Sciatic nerve (tissue), 2 donors: ENCODE measurements at places on chromosomes 4 and X.

GRCh38 chr4:153021276-153021675, 85.2 kb downstream of the FHDC1 start:
- no peak for DNase-seq

GRCh38 chr4:127781300-127782024, 660 bp upstream of the HSPA4L start:
- DNase-seq = peak; percentile 56

GRCh38 chr4:174549721-174550120, 27.4 kb upstream of the HPGD start:
- DNase-seq = no peak

DNA sequence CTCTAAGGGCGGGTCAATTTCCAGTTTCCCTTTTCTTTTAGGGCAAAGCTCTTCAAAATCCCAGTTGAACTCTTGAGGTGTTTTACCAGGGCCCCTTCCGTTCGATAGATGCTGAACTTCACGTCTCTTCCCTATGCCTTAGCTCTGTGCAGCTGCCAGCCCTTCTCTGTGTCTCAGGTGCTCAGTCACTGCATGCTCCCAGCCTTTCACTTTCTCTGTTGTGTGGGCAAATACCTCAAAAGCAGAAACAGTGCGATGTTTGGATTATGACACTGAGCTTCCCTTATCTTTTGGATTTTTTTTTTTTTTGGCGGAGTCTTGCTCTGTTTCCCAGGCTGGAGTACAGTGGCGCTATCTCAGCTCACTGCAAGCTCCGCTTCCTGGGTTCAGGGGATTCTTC, 108.5 kb downstream of the CLDN22 start:
- DNase-seq = no peak

GRCh38 chrX:96841325-96841724, 42.4 kb upstream of the RPA4 start:
- no peak for DNase-seq

- no peak for DNase-seq
Observed at GRCh38 chr4:126776361-126776760, 856.4 kb upstream of the INTU start.

DNA sequence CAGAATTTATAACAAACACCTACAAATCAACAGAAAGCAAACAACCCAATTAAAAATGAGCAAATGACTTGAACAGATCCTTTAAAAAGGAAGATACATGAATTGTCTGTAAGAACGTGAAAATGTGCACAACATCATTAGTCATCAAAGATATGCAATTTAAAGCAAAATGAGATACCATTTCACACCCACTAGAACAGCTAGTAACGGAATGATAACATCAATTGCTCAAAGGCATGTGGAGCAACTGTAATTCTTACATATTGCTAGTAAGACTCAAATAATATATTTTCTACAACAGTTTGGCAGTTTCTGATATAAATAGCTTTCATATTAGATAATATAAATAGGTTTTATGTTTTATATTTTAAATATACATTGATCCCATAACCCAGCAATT, 82.5 kb downstream of the LCORL start:
- no peak for DNase-seq

DNA sequence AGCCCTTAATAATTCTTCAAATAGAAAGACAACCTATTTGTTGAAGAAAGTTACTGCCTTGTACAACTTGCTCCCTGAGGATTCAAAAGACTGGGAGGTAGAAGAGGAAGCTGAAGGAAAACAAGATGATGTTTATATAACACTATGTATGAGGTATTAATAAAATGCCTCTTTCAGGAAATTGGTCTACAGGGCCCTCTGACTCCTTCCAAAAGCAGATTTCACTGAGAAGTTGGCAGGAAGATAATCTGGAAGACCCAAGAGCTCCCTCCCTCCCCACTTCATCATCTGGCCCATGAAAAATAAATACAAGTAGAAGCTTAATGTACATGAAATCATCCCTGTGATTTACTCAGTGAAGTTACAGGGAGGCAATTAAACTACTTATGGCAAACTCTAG, 107.5 kb upstream of the MAGEC2 start:
- no peak for DNase-seq

DNA sequence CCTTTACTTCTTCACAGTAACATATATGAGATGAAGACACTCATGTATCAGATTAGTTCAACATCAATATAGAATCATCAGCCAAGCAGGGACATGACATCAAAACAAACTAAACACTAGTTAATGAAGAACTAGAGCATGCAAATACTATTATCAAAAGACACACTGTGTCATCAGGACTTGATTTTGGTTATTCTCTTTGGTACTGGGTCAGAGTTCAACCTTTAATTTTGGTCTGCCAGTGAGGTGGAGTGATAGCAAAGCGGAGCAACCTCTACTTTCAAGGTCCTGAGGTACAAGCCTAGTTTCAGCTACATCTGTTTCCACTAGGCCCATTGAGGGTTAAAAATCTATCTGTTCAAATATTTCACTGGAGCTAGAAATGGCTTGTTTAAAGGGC, 70.5 kb downstream of the TEX13A start:
- no peak for DNase-seq

- DNase-seq = no peak
Observed at GRCh38 chr4:80036949-80037685, 35.9 kb downstream of the ANTXR2 start.

DNA sequence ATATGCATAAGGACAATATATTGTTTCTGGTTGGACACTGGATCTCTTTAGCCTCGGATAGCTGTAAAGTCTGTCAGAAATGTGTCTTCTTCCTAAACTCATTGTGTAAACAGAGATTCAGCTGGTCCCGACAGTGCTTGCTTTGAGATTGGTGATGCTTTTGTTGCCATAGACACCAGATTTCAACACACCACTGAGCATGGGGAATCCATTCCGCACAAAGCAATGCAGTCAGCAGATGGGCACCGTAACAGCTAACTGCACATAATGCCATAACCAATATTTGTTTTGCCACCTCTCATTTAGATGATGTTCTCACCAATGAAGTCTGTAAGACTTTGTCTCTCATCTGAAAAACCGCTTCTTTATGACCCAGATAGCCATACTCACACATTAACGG, 33.3 kb upstream of the FAM47C start:
- no peak for DNase-seq

- no peak for DNase-seq
Observed at GRCh38 chr4:25002681-25003080, 28.1 kb downstream of the LGI2 start.

DNA sequence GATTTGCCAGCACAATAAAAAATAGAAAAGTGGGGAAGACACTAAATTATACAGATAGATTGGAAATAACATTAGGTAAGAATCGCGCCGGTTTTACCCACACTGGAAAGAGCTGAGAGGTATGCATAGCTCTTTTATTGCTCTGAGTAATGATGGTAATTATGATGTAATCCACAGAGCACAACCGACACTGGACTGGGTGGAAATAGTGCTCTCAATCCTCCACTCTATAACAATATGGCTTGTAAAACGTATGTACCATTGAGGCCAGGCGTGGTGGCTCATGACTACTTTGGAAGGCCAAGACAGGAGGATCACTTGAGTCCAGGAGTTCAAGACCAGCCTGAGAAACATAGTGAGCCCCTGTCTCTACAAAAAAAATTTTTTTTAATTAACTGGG, 104.3 kb upstream of the RAPGEF2 start:
- DNase-seq = no peak

DNA sequence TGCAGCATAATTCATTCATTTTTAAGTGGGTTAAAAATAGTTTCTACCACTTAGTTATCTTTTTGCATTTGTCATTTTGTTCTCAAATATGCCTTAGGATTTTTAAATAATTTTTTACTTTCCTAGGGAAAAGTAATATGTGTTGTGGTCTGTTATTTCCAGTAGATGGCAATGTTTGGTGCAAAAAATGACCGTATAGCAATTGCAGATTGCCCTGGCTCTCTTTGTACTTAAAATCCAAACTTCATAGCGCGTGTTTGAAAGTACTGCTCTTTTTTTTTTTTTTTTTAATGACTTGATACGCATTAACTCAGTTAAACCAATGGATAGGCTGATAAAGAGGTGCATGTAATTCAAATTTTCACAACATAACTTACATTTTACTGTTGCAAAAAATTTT, 74.4 kb upstream of the RBMX start:
- no peak for DNase-seq

DNA sequence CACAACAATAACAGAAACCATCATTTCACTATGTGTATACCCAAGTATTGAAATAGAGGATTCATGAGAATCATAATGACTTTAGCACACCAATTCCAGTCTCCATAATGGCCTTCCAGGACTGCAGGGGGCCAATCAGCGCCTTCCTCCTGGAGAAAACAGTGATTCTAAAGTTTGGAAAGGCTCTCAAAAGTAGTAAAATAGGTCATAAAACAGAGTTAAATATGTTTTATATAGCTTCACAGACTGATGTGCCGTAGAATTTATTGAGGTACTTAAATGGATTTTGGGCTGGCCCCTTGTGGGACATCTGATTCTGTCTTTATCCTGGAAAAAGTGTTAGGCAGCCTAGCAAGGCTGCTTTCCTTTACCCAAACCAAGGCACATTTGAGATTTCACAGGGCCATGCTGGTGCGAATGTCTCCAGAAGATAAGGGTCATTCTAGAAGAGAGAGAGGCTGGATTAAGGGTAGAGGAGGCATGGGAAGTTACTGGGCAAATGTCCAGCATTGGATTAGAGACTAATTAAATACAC, 543.9 kb downstream of the GALNTL6 start:
- DNase-seq = no peak

GRCh38 chrX:13700380-13700779, 11.5 kb downstream of the RAB9A start:
- no peak for DNase-seq

GRCh38 chrX:124256216-124256615, 76.2 kb upstream of the TEX13D start:
- no peak for DNase-seq

- no peak for DNase-seq
Observed at GRCh38 chrX:148609515-148610327, 109.3 kb downstream of the AFF2 start.

DNA sequence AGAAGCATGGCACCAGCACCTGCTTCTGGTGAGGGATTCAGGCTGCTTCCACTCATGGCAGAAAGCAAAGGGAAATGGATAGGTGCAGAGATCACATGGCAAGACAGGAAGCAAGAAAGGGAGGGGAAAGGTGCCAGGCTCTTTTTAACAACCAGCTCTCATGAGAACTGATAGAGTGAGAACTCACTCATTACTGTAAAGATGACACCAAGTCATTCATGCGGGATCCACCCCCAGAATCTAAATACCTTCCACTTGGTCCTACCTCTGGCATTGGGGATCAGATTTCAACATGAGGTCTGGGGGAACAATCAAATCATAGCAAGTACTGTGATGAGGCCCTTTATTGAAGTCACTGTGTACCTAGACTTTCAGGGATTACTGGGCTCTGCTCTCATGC, 72.0 kb upstream of the PRDM5 start:
- no peak for DNase-seq

GRCh38 chrX:80576806-80577533, 156.7 kb downstream of the TENT5D start:
- DNase-seq = no peak

- no peak for DNase-seq
Observed at GRCh38 chr4:84937381-84937977, 29.0 kb downstream of the WDFY3 start.
